EH (cell line): ENCODE measurements at places on chromosomes 6 and 20.

- no peak for DNase-seq
Measured at GRCh38 chr20:57473246-57474048, 51.5 kb downstream of the CTCFL start.

DNA sequence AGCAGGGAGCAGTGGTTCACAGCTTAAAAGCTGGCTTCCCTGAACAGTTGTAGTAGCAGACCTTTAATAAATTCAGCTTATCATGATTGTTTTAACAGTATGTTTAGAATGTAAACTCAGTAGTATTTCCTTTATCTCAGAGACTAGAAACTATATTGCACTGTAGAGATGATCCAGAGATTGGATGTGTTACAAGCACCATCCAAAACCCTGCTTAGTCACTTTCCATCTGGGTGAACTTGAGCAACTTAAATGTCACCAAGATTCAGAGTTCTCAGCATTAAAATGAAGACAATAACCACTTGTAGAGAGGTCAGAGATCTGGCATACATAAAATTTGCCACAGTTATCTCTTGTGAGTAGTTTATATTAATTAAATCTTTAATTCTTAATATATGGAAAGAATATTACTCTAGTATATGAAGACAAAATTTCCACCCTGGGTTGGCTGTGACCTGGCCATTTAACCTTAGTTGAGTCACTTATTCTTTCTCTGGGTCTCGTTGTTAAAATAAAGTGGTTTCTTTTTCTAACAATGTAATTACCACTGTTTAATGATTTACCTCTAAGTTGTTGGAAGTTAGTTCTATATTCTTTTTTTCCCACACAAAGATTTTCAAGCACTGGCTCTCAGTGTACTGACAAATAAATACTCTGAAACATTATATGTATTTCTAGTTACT is 239.2 kb upstream of the FKBP1C start:
- DNase-seq = no peak

DNA sequence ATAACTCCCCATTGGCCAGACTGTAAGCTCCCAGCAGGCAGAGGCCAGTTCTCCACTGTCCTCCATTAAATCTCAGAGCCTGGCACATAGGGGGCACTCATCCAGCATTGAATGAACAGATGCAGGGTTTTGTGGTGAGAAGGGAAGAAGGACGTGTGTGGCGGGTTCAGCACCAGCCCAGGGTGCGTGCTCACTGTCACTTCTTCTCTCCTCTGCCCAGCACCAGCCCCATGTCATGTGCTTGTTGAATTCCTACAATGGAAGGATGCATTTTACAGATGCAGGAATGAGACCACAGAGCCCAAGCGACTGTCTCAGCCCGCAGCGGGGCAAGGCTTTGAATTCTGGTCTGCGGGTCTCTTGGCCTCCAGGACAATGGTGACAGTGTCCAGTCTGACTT is 149.9 kb downstream of the CEBPB start:
- DNase-seq = no peak

GRCh38 chr6:41801380-41801779 is 13.9 kb downstream of the TOMM6 start:
- DNase-seq = peak; percentile 37

DNA sequence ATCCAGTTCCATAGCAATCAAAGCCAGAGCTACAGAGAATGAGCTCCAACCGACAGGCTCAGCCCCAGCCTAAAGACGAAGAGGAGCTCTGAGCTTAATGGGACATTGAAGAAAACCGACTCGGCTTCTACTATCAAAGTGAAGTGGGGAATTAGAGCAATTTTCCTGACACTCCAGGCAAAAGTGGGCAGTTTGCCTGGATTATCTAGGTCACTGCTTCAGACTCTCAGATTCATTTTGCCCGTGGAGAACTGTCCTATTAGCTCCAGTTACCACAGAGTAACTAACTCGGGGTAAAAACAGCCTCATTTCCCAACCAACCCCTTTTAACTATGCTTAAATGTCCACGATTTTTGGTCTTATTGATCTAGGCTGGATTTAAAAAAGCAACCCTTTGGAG is 592.1 kb upstream of the NRSN1 start:
- DNase-seq = no peak

DNA sequence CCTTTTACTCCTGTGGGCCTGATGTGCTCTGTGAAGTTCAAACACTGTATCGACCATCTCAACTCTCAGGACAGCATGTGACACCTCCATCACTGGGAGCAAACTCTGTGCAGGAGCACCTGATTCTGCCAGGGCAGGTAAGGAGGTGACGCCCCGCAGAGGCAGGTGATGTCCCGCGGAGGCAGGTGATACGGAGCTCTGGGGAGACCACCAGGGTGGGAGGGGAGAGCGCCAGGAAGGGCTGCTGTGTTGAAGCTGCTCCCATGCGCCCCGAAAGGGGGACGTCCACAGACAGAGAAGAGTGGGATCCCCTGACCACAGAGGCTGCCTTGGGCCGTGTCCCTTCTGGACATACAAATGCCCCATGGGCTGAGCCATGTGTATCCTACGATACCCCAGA is 58.3 kb downstream of the DACT2 start:
- no peak for DNase-seq

DNA sequence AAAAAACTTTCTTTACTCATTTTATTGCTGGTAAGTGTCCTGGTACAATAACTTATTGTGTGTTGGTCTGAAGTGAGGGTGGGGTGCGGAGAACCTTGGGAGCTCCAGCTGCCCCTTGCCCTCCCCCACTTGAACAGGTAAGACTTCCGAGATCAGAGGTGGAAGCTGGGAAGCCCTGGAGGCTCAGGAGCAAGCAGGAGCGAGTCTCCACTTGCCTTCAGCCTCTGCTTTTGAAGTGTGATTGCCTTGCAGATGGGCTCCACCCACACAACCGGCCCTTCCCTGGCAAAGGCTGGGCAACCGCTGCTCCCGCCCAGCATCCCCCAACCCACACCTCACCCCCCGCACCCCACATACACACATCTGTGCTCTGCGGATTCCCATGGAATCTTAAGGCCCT is 179.6 kb downstream of the TFAP2C start:
- DNase-seq = no peak

DNA sequence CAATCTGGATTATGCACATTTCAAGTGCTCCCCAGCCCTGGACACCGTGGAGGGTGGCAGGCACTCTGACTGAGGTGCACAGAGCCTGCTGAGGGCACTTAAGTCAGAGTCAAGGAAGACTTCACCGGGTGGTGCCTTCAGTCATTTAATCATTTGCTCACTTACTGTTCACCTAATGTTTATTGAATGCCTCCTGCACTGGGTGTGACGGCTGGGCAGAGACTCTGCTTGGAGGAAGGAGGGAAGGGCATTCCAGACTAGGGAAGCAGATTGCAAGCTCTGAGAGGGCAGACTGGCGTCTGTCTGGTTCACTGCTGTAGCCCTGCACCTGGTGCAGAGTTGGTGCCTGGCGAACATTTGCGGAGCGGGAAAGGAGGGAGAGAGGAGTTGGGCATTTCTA is 54.2 kb upstream of the FAM83D start:
- no peak for DNase-seq

- no peak for DNase-seq
Measured at GRCh38 chr6:124234801-124235200, 431.1 kb downstream of the NKAIN2 start.

GRCh38 chr6:158262755-158263154 is 49.5 kb upstream of the TULP4 start:
- no peak for DNase-seq

GRCh38 chr6:165636402-165637048 is 26.5 kb downstream of the PDE10A start:
- no peak for DNase-seq

DNA sequence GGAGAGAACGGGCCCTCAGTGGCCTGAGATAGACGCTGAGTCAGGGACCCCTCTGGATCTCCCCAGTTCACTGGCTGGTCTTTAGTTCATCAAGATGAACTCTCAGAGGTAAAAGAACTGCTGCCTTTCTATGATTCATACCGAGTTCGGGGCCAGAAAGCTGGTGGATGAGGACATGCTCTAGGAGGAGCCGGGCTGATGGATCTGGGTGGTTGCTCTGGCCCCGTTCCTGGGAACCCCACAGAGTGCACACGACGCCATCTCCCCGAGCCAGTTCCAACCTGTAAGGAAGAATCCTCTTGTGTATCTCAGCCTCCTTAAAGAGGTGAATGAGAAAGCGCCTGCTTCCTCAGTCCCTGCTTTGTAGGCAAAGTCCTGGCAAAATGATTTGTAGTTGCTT is 142.6 kb upstream of the PDE10A start:
- no peak for DNase-seq

GRCh38 chr6:48809700-48810099 is 653.4 kb downstream of the MMUT start:
- no peak for DNase-seq

- DNase-seq = no peak
Measured at GRCh38 chr6:126967296-126968005, 151.0 kb upstream of the RSPO3 start.

DNA sequence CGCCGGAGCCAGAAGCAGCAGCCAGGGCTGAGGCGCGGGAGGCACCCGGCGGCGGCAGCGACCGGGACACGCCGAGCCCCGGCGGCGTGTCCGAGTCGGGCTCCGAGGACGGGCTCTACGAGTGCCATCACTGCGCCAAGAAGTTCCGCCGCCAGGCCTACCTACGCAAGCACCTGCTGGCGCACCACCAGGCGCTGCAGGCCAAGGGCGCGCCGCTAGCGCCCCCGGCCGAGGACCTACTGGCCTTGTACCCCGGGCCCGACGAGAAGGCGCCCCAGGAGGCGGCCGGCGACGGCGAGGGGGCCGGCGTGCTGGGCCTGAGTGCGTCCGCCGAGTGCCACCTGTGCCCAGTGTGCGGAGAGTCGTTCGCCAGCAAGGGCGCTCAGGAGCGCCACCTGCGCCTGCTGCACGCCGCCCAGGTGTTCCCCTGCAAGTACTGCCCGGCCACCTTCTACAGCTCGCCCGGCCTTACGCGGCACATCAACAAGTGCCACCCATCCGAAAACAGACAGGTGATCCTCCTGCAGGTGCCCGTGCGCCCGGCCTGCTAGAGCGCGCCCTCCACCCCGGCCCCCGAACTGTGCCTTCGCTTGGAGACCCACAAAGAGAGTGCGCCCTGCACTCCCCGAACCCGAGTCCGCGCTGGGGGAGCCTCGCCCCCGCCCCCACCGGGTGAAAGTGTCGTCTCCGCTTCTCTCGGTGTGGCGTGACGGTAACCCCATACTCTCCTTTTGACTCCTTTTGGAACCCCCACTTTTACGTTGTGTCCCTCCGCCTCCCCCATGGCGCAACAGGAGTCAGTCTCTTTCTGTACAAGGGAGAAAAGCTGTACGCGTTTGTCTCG is 1.6 kb downstream of the INSM1 start:
- DNase-seq = no peak

DNA sequence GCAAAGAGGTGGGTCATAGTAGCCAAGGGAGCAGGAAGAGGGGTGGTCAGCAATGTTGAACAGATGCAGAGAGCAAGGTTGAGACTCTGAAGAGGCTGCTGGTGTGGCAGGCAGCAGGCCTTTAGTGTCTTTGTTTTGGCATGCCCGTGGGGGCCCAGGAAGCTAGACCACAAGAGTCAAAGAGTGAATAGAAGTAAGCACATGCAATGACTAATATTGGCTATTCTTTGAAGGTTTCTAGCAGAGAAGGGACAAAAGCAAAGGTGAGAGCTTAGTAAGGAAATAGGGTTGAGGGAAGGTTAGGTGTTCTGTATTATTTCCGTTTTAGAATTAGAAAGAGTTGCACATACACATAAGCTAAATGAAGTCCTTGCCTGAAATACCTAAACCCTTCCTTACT is 18.8 kb downstream of the TDRD6 start:
- DNase-seq = no peak

GRCh38 chr6:113595911-113596376 is 261.2 kb upstream of the MARCKS start:
- peak; percentile 98 for DNase-seq

DNA sequence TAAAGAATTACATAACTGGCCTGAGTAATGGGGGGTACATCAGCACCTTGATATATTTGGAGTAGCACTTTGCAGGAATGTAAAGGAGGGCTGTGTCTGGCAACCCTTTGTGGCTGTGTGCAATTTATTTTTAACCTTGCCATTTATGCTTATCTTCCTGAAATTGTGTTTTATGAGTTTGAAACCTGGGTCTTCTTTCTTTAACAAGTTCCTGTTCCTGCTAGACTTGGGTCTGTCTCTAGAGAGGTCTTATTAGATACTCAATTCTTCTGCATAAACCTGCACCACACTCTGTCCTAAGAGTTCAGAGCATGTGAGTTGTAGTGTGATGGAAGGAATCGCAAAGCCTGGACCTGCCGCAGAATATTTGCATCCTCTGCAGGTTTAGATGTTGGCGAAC is 181.0 kb downstream of the JARID2 start:
- DNase-seq = no peak

GRCh38 chr6:67141005-67141404 is 1434.0 kb upstream of the EYS start:
- DNase-seq = no peak

- DNase-seq = peak; percentile 19
Measured at GRCh38 chr6:154484942-154485341, 25.5 kb downstream of the CNKSR3 start.

DNA sequence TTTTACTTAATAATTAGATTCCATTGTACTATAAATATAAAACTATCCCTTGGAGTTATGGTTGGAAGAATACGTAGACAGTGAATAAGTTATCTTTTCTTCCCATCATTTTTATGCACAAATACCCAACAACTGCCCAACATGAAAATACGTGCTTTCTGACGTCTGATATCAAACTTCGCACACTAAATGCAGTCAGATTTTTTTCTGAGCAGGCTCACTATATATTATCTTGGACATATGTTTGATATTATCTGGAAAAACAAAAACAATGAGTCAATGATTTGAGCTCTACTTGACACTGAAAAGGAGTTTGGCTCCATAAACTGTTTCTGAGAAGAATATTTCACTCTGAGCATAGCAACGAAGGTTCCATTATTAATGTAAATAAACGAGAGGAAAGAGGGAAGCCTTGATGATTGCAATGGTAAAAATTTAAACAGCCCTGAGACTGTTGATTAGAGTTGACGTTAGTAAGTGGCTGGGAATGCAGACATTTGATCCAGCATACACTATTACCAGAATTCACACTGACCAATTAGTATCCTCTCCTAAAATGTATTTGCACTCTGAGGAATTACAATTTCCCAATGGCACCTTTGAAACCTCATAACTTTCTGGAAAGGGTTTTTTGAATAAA is 1090.0 kb downstream of the EPHA7 start:
- no peak for DNase-seq

DNA sequence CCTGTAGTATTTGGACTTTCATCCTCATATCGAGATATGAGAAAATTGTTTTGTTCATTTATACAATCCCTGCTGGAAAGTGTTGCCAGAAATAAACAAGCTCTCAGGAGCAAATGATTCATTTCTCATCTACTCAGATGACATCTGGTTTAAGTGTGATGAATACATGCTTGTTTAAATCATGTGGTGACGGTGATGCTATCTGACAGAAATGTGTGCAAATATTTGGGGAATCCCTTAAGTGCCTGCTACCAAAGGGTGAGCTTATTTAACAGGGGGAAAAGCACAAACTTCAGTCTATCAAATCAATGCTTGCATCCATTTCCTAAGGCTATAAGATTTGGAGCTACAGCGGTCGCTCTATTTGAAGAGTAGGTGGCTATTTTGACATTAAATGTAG is 368.3 kb upstream of the SASH1 start:
- peak; percentile 84 for DNase-seq

- no peak for DNase-seq
Measured at GRCh38 chr6:53547166-53547810, 2.4 kb upstream of the GCLC start.

- DNase-seq = peak; percentile 85
Measured at GRCh38 chr20:50339466-50339901, 148.9 kb downstream of the CEBPB start.
